ENCODE measurements at places on chromosomes 12 and 14. TPM values are rescaled to one million over a fixed set of nuclear protein-coding genes. Genes with fewer than 3 reads are reported as not detected.

Gene RPS6KA5
- total RNA-seq, result 4.6 TPM

Gene NAA25
- total RNA-seq, result 42.7 TPM

Gene KRT7
- 23.1 TPM for total RNA-seq

Gene LGR5
- total RNA-seq, result not detected

Gene KRT82
- not detected for total RNA-seq

Gene PRIMA1
- total RNA-seq, result 0.02 TPM

Gene RPGRIP1
- 0.05 TPM for total RNA-seq
